ENCODE measurements at places on chromosomes 6 and 20.
A peak's percentile ranks its signal among the peaks of the same experiment; 100 is the strongest.

GRCh38 chr20:36112112-36112511 is 42.4 kb upstream of the EPB41L1 start:
- no peak for DNase-seq

DNA sequence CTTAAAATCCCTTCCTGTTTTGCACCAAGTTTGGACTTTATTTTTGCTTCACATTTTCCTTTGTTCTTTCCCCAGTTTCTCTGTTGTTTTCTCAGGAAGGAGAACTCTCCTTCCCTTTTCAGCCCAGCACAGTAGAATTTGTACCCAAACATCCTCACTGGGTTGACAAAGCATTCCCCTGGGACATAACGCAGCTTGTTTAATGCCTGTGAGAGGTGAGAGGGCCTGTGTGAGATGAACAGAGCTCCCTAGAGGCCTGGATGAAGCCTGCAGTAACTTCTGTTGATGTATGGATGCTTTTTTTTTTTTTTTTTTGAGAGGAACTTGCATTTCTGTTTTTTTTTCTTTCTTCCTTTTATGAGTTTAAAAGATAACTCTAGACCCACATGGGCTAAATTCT is 104.9 kb upstream of the SLC22A23 start:
- DNase-seq = no peak

- DNase-seq = no peak
Measured at GRCh38 chr6:72022830-72023229, 136.5 kb downstream of the RIMS1 start.

GRCh38 chr20:16005915-16006493 is 567.2 kb downstream of the KIF16B start:
- DNase-seq = no peak

DNA sequence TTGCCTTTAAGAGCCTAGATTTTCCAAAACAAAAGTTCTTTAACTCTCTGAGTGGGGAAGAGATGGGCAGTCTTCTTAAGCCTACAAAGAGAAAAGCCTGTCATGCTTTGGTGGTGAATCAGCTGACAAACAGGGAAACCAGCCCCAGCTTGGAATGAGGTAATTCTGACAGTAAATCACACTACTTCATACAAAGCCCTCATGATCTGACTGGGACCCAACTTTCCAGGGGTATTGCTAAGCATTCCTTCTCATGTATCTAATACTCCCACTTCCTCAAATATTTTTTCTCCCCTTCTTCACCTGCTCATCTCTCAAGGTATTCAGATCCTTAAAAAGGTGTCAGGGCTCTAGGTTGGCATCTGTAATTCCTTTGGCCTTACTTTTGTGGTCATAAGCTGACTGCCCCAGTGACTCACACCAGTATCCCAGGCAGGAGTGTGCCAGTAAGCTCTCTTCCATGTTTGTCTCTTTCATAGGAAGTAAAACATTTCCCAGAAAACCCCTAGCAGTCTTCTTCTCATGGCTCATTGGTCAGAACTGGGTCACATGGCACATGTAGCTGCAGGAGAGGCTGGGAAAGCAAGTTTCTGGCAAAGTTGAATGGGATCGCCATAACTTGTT is 15.0 kb upstream of the TBC1D22B start:
- peak; percentile 40 for DNase-seq

DNA sequence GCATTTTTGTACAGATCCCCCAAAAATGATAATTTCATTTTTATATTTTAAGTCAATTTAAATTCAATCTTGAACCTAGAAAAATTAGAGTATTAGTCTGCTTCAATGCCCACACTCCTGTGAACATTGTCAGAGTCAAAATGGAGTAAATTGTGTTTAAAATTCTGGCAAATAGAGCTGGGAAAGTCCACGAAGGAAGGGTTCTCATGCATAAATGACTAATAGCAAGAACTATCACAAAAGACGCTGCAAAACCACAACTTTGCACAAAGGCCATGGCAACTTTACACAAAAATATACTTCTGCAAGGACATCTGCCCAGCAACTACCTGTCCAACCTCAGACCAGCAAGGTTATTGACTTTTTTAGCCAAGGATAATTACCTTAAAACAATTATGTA is 203.2 kb upstream of the SMLR1 start:
- DNase-seq = no peak

- DNase-seq = no peak
Measured at GRCh38 chr20:8020314-8021079, 936 bp upstream of the TMX4 start.

DNA sequence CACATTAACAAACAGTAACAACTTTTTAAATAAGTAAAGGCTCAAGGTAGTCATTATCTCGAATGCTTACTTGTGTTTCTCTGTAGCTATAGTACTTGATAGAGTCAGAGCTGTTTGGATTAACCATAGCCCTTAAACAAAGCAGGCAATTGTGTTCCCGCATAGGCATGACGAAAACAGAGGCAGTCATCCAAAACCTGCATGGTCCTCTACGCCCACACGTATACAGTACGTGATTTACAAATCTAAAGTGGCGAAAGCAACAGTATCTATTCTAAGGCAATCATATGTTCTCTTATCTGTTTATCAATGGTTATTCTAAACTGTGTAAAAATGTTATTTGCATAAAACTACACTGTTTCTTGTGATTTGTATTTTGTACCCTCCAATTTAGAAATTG is 31.8 kb downstream of the HFE start:
- DNase-seq = no peak

GRCh38 chr6:39859025-39859424 is 66.8 kb downstream of the DAAM2 start:
- no peak for DNase-seq

GRCh38 chr6:35230498-35230897 is 16.7 kb downstream of the SCUBE3 start:
- no peak for DNase-seq

- no peak for DNase-seq
Measured at GRCh38 chr6:149429427-149430360, 29.6 kb downstream of the SUMO4 start.

DNA sequence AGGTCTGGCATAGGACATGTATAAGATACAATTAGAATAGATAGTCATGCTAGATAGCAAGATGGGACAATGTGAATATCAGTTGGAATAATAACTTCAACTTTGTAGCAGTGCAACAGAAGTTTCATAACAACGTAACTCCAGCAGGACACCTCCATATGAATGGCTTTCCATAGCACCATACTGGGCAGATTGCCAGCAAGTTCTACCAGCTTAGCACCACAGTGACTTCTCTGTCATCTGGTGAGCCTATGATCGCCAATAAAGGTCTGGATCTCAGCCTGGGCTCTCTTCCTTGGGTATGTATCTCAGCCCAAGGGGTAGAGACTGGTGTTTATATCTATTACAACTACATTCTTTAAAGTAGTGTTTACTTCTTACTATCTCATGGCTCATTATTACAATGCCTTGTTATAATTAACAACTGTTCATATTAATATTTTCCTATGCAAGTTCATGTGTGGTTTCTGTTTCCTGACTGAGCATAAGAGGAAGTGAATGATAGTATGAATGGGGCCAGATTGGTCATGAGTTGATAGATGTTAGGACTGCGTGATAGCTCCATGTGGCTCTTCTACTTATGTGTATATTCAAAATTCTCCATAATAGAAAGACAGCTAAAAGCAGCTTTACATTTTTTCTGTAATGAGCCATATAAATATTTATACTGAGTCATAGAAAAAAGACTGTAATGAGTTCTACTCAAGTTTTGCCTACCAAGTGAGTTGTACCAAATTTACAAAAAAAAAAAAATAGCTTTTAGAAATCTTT is 22.9 kb downstream of the HTR1B start:
- DNase-seq = no peak

DNA sequence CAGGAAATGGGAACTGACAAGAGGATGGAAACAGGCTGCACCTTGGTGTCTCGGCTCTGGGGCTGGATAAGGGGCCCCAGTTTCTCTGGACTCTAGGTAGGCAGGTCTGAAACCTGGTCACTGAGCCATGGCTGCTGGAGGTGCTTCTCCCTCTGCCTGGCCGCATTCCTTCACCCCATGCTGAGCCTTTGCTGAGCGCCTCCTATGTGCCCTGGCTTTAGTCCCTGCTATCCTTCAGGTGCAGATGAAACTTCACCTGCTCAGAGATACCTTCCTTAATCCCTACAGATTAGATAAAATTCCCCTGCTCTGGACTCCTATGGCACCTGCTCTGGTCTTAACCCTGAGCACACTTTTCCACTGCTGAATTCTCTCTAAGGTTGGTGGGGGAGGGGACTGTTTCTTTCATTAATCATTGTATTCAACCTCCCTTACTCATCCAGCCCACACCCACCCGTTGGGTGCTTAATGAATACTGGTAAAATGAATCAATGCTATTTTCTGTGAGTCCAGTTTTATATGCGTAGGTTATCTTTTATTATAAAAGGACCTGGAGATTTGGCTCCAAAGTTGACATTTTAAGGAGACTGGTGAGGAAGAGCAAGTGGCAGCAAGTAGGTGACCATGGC is 19.3 kb downstream of the MYLK4 start:
- DNase-seq = no peak

DNA sequence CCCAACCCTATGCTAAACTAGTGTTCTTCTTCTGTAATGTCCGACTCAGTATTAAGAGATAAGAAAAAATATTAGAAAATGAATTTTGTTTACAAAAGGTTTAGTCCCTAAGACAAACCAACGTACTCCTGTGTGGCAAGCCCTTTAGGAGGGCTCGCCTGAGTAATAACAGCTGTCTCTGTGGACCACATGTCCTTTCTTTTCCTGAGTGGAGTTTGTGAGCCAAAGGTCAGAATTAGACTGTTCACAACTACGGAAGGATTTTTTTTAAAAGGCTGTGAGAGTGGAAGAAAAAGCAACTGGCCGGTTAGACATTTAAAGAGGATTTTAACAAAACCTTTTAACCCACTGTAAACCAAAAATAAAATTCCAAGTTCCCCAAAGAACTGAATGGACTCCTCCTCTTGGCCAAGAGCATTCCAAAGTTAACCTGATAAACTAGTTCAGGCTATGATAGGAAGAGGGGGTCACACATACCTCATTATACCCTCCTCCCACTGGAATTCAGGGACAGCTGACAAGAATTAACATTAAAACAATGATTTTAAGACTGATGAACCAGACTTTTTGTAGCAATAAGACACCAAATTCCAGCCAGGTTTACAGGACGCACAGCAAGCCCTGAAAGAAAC is 43.5 kb downstream of the FAM184A start:
- DNase-seq = no peak

GRCh38 chr6:170290296-170291128 is at the start of gene DLL1:
DLL1 (minus strand) TSS chr6:170291078; CDS start chr6:170290139, 939 bp downstream.
- DNase-seq = peak; percentile 78

Data from left cardiac atrium (tissue), 4 donors.